ENCODE measurements at places on chromosomes 4 and X.
A peak's percentile ranks its signal among the peaks of the same experiment; 100 is the strongest.

GRCh38 chrX:111568354-111568753 lies 56.9 kb downstream of the SERTM2 start:
- DNase-seq, result no peak

- no peak for DNase-seq
These were observed 72.4 kb downstream of the IL21 start for GRCh38 chr4:122548452-122548851.

- DNase-seq, result no peak
These were observed 143.4 kb downstream of the TRIML1 start for GRCh38 chr4:188282471-188283232.

GRCh38 chr4:98845960-98846359 lies 83.0 kb downstream of the EIF4E start:
- DNase-seq, result no peak

GRCh38 chr4:7055111-7055989 lies 12.2 kb downstream of the TADA2B start:
- DNase-seq, result no peak

DNA sequence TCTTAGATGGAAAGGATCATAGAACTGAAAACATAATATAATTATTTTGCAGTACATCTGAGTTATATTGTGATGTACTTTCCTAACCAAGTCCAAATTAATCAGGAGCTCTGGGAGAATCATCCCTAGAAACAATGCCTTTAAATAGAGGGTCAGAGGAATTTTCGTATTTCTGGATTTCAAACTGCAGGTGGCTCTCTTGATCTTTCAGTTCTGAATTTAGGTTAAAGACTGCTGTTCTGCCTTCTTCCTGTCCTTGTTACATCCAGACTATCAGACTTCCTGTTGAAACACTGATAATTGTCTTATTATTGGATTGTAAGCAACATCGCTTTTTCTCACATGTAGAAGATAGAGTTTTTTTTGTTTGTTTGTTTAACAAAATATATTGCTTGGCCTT lies 142.7 kb downstream of the RPA4 start:
- DNase-seq, result peak; percentile 58

DNA sequence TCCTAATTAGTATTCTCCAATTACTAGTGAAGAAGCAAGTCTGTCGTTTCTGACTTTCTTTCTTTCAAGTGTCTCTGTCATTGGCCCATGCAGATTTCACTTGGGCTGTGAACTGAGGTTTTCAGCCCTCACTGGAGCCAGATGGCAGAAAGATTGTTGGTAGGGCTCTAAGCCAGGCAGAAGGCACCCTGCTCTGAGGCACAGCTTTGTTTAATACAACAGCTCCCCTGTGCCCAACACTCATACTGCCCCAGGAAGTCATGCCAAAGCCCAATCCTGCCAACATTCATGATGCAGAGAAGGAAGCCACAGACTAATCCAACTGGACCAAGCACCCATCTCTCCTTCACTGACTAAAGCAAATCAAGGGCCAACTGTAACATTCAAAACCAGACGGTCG lies 117.1 kb upstream of the FRG1 start:
- no peak for DNase-seq

DNA sequence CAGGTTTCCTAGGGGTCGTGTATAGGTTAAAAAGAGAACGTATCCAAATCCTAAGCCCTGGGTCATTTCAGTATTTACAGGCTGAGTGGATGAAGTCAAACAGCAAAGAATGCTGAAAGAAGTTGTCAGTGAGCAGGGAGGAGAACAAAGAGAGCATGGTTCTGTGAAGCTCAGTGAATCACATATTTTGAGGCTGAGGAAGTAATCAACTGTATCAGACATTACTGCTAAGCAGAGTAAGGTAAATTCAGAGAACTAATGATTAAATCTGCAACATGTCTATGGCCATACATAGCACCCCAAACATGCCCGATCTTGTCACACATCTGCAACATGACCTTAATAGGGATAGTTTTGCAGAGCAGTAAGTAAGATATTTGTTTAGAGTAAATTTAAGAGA lies 1130.3 kb downstream of the RAPGEF2 start:
- DNase-seq, result no peak

GRCh38 chr4:129326571-129327460 lies 230.9 kb downstream of the C4orf33 start:
- no peak for DNase-seq

DNA sequence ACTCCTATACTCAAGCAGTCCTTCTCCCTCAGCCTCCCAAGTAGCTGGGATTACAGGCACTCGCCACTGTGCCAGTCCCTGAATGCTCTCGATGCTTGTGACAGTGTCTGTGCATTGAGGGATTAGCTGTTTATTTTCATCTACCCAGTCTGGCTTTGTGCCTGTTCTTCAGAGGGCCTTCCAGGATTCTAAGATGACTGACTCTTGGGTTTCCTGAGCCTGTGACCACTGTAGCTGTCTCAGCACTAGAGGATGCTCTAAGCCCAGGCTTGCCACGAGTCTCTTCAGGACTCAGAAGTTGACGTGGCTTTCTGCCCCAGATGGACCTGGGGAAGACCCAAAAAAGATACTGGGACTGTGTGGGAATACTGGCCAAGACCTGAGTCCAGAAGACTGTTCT lies 201.4 kb downstream of the ARHGAP10 start:
- DNase-seq, result no peak

- no peak for DNase-seq
These were observed 57.9 kb upstream of the HPF1 start for GRCh38 chr4:169815606-169816005.

DNA sequence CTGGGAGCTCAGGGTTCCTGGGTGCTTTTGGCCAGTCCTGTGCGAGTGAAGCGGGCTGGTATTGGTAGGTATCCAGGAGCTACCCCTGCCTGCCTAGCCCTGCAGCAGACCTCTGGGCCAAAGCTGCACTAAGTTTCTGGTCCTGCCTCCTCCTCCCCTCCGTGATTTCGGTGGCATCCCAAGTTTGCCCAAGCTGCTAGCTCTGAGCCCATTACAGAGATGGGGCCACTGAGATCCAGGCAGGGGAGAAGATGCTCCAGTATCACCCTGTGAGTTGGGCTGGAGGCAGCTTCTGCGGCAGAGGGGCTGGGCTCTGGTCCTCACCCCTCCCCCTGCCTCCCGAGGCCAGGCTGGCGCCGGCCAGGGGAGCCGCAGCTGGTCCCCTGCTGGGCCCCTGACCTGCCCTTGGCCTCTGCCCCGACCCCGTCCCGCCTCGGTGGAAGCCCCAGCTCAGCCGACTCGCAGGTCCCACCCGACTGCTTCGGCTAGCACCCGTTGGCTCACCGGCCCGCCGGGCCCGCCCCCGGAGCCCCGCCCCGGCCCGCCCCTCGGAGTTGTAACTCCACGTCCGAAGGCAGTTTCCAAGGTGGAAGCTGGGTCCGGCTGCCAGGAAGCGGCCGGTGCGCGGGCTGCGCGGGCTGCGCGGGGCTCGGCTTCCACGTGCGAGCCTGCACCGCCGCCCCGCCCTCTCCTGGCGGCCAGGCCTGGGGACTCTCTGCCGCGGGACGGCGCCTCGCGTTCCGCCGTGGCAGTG lies at the start of gene DUSP9:
DUSP9 (plus strand) TSS at position 584 of the 754 bp plus-strand sequence. CDS start 751 bp downstream, outside the sequence.
- no peak for DNase-seq

- no peak for DNase-seq
These were observed 36.2 kb upstream of the ATP6AP2 start for GRCh38 chrX:40544343-40545266.

GRCh38 chr4:39759569-39759968 lies 61.6 kb downstream of the UBE2K start:
- no peak for DNase-seq

DNA sequence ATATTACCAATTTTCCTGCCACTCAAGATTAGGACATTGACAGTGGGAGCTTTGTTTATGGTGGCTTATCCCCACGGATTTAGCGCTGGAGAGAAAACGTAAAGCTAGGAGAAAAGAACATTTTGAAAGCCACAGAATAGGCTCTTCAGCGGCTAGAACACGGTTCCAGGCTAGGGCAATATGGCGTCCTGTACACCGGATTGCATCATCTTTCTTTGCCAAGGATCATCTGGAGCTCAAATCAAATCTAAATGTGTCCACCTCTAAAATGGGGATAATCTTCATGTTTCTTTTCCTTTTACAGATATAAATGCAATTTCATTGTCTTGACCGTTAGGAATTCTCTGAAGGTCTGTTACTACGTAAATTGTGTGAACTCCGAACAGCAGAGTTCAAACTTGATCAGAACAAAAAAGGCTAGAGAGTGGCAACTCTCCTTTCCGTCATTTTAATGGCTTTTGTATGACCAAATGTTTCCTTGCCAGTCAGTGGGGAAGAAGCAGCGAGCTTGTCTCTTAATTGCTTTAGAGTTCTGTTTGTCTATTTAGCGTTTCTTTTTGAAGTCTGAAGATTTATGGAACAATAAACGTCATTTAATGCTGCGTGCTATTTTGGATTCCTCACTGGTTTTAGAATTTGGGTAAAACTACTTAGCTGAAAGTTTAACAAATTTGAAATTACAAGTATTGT lies 2.6 kb upstream of the WWC2 start:
- DNase-seq, result no peak

- DNase-seq, result no peak
These were observed at the start of gene MAGEC3 for GRCh38 chrX:141838016-141838415. Gene MAGEC3, plus strand, starts transcription at chrX:141838316. Its CDS starts 0 bp downstream, at chrX:141838316.

DNA sequence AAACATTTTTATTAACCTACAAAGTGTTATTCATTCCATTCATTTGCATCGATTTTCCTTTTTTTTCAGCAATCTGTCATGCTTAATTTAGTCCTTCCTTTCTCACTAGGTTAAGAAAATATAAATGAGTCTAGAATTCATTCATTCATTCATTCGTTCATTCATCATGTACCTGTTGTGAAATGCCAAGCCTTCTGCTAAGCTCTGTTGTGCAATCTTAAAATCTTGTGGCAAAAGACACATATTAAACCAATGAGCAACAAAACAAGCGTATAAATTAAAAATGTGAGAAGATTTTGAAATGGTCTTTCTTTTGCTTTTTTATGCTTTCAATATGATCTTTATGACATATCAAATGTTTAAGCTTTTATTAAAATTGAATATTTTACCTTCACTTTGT lies 88.6 kb upstream of the MAD2L1 start:
- DNase-seq, result no peak

DNA sequence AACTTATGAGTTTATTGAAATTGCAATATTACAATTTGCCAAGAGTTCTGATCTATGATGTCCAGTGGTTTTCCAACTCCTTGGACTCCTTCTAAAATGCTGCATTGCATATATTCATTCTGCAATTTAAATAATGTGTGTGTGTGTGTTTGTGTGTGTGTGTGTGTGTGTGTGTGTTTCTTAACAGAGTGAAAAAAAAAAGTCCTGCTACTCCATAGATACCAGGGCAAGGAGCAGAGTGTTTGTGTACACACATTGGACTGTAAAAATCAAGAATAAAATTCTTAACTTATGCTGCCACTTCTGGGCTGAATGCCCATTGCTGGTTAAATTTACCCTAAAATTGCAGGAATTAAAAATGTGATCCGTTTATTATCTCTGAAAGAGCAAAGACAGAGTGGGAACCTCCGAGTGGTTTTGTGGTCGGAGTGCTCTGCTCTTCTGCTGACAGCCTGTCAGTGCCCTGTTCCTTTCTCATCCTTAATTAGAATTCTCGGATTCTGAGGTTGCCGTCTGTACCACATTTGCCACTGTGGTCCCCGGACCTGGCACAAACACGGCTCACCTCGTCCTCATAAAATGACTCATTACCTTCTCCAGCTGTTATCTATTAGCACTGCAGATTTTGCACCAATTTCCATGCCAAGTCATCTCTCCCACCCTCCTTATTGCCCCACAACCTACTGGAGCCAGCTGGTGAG lies 355.5 kb downstream of the KCNIP4 start:
- no peak for DNase-seq

GRCh38 chr4:78518561-78518960 lies 33.0 kb upstream of the ANXA3 start:
- DNase-seq, result no peak

All from NCI-H748 treated with DMSO at 0.1 percent for 48 hours (cell line).